ENCODE measurements at places on chromosomes 5 and 9. TPM values are rescaled to one million over a fixed set of nuclear protein-coding genes. Genes with fewer than 3 reads are reported as not detected.
A peak's percentile ranks its signal among the peaks of the same experiment; 100 is the strongest.

DIRAS2 gene
- not detected for total RNA-seq

MOB3B gene
- total RNA-seq, result 0.34 TPM

DNA sequence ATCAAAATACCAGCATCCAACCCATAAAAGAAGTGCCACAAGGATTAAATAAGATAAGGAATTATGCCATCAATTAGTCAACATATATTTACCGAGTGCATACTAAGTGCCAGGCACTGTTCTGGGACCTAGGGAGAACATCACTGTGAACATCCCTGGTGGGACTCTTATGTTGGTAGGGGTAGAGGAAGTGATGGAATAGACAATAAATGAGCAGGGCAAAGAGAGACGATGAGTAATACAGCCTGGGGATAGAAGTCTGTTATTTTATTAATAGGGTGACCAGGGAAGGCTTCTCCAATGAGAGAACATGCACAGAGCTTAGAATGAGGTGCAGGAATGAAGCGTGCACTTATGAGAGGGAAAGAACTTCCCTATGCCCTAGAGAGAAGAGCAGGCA lies 47.4 kb upstream of the VLDLR start:
- no peak for DNase-seq

PLPP6 gene
- total RNA-seq, result 4.4 TPM

DNA sequence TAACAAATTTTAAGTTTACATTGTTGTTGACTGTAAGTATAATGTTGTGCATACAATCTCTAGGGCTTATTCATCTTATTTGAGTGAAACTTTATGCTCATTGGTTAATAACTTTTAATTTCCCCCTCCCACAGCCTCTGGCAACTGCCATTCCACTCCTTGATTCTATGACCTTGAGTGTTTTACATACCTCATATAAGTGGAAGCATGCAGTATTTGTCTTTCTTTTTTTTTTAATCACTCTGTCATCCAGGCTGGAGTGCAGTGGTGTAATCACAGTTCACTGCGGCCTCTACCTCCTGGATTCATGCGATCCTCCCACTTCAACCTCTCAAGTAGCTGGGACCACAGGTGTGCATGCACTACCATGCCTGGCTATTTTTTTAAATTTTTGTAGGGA lies 83.9 kb downstream of the KCTD16 start:
- DNase-seq, result no peak

GRCh38 chr5:54526604-54527288 lies 9.2 kb downstream of the SNX18 start:
- no peak for DNase-seq

GRCh38 chr5:88890070-88890781 lies 7.2 kb upstream of the MEF2C start:
- DNase-seq, result no peak

DNA sequence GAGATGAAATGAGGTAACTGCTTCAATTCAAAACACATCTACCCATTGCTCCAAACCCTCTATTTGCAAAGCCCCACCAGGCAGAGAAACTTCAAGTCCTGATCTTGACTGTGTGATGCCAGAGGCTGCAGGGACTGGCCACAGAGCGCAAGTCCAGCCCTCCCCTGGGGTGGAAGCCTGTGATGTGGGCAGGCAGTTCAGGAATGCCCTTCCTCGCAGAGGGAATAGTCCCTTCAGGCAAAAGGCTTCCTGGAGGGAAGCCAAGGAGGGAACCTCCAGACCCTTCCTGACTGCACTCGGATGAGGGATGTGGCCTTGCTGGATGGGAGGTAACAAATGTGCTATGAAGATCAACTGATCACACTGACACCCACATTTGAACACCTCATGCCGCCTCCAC lies 131.2 kb downstream of the SLIT3 start:
- DNase-seq, result no peak

DNA sequence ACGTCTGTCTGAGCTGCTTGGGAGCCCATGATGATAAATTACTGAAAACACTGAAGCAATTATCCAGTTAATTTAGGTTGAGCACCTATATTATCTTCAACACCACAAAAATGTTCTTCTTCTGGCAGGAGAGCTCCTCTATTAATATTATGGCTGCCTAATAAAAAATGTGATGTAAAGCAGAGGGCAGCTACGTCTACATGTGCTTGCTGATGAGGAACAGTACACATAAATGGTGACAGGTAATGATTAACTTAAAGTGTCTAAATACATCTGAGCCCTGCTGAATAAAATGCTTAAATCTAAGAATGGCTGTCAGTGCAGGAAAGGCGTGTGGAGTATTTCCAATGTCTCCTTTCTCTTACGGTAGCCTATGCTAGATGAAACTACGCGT lies 131.3 kb upstream of the NR3C1 start:
- no peak for DNase-seq

GRCh38 chr9:93308676-93309075 lies 124.7 kb downstream of the WNK2 start:
- peak; percentile 5 for DNase-seq

EIF4EBP3 gene
- total RNA-seq, result 15.7 TPM

- DNase-seq, result no peak
Measured at GRCh38 chr9:126953041-126953809, 38.6 kb downstream of the RALGPS1 start.

- DNase-seq, result no peak
Measured at GRCh38 chr5:173542159-173542558, 74.3 kb downstream of the BOD1 start.

PKD2L2 gene
- total RNA-seq, result not detected

FGD3 gene
- 47.7 TPM for total RNA-seq

ARHGEF28 gene
- total RNA-seq, result 0.12 TPM
